Activated CD4-positive, alpha-beta T cell treated with anti-CD3 and anti-CD28 coated beads for 1 hour (primary cell): ENCODE measurements at places on chromosomes 2 and 18.

- no peak for DNase-seq
Observed at GRCh38 chr2:30721668-30722647, 85.3 kb downstream of the CAPN13 start.

DNA sequence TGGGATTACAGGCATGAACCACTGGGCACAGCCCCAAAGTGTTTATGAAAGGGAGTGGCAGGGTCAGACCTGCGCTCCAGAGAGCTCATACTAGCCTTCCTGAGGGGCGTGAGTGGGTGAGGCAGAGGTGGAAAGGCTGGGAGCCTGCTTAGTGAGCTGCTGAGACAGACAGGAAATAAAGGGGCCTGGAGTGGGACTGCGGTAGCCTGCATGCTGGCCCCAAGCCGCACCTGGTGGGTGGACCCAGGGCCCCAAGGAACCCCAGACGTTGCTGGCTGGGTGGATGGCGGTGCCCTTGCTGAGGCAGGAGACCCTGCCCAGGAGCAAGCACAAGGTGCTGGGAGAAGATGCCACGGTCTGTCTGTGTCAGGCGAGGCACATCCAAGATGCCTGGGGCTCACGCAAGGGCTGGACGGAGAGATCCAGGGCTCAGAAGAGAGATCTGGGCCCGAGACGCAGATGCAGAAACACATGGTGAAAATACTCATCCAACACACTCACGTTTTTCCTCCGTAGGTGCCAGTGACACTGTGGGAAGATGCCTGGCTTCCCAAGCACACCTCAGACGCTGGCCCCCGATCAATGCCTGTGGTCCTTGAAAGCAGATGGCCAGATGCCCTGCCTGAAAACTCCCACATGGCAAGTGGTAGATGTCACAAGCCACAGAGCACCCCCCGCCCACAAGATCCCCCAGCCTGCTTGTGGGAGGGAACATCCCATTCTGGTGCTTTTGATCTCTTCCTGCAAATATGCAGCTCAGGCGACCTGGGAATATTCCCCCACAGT is 151.1 kb downstream of the GLI2 start:
- DNase-seq = no peak

- no peak for DNase-seq
Observed at GRCh38 chr2:241279413-241279812, 36.1 kb downstream of the HDLBP start.

GRCh38 chr2:72990695-72991438 is 73.5 kb downstream of the EMX1 start:
- DNase-seq = no peak

DNA sequence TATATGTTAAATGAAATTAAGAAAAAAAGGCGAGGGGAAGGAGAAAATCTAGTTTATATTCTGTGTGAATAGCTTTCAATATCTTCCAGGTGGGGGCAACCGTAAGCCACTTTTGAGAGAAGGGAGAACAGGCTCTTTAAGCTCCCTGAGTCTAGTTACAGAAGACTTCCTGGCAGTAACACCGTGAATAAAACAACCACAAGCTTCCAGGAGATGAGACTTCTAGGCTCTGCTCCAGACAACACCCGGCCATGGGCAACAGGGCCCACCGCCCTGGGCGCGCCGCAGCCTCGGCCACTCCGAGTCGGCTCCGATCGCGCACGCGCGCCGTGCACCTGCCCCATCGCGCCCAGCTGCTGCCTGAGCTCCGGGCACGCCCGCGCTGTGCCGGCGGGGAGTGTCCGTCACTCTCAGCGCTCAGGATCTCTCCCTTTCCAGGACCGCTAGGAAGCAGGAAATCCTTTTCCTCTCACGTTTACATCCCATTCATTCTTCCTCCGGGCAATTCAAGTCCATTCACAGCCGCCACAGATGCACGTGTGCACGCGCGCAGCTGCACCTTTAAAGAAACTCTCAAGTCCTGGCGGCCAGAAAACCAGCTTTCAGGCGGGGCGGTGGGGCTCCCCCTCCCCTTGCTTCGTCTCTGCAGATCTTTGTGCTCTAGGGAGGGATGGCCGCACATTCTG is 19.4 kb upstream of the PAX3 start:
- no peak for DNase-seq

- no peak for DNase-seq
Observed at GRCh38 chr18:13390711-13391110, 172.2 kb downstream of the LDLRAD4 start.

- DNase-seq = no peak
Observed at GRCh38 chr2:8458503-8459459, 223.1 kb upstream of the ID2 start.

DNA sequence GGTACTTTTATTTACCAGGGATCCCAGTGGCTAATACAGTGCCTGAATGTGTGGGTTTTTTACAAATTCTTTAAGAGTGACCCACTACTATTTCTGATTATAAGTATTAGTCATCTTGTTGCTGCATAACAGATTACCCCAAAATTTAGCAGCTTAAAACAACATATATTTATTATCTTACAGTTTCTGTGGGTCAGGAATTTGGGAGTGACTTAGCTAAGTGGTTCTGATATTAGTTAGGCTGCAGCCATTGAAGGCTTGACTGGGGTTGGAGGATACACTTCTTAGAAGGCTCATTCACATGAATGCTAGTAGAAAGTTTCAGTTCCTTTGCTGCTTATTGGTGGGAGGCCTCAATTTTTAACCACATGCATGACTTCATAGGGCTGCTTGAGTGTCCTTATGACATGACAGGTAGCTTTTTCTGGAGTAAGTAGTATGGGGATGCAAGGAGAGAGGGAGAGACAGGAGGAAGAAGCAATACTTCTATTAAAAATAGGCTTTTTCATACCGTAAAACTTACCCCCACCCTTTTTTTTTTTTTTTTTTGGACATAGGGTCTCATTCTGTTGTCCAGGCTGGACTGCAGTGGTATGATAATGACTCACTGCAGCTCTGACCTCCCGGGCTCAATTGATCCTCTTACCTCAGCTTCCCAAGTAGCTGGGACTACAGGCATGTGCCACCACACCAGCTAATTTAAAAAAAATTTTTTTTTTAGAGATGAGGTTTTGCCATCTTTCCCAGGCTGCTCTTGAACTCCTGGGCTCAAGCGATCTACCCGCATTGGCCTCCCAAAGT is 13.3 kb upstream of the POLE4 start:
- no peak for DNase-seq

DNA sequence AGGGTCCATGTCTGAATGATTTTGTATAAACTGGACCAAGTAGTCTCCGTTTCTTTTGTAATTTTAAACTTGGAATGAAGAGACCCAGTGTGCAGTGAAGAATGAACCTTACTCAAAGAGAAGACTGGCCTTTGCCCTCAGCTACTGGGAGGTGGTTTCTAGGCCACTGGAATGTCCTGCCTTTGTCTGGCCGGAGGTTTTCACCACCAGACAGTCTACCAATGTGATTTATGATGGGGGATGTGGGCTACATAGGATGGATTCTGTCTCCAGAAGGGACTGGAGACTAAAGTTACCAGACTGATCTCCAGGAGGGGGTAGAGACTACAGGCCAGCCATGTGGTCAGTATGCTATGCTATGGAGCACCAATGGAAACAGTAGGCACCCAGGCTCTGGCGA is 42.8 kb upstream of the RAB31 start:
- no peak for DNase-seq

DNA sequence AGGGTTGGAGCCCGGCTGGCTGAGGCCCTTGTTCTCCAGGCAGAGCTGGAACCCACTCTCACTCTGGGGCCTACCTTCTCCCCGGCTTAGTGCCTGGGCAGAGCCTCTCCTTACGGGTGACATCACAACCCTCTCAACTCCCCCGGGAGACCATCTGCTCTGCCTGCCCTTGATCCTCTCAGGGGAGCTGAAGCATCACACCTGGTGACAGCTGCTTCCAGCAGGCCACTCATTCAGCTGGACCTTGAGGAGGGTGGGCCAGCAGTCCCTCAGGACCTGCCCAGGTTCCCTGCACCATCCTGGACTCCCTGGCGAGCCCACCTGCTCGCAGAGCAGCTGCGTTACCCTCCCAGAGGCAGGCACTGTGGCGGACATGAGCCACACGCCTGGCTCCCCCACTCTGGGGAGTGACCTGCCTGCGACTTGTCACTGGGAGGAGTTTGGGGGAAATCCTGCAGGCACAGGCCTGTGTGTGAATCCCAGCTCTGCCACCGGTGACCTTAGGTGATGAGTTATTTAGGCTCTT is 13.1 kb downstream of the HS6ST1 start:
- DNase-seq = no peak
